Naive thymus-derived CD8-positive, alpha-beta T cell (primary cell): ENCODE measurements at places on chromosomes 2 and 18. TPM values are rescaled to one million over a fixed set of nuclear protein-coding genes. Genes with fewer than 3 reads are reported as not detected.

DNA sequence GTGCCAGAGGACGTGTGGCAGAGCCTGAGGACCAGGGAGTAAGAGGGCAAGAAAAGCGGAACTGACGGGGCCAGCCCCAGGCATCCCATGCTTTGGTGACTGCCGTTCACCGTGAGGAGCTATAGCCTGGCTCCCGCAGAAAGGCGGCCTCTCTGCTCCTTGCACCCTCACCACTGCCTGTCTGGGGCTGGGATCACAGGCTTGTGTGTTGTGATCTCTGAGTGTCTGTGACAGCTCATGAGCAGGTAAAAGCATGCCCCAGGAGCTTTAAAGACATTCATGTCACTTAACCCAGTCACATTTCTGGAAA lies 266.8 kb upstream of the RAB6C start:
- no peak overlapping the region for H3K4me3 ChIP-seq
- no peak overlapping the region for H3K27ac ChIP-seq
- peaks cover 1% of the 10 kb centered on the region for H3K27me3 ChIP-seq
- H3K4me1 ChIP-seq = no peaks in the 10 kb centered on the region

- no peaks in the 10 kb centered on the region for H3K27me3 ChIP-seq
- peaks cover 94% of the 10 kb centered on the region for H3K4me1 ChIP-seq
- H3K27ac ChIP-seq = peak overlapping the region; percentile 94
- H3K36me3 ChIP-seq = no peaks in the 10 kb centered on the region
- peak overlapping the region; percentile 78 for H3K4me3 ChIP-seq
- DNase-seq = no peak
Measured at GRCh38 chr2:42127425-42128424, 41.4 kb upstream of the EML4 start.

GRCh38 chr18:78736015-78736690 lies 243.5 kb upstream of the SALL3 start:
- no peak overlapping the region for H3K27ac ChIP-seq
- H3K27me3 ChIP-seq = peaks cover 6% of the 10 kb centered on the region
- no peaks in the 10 kb centered on the region for H3K4me1 ChIP-seq
- DNase-seq = no peak
- H3K36me3 ChIP-seq = no peaks in the 10 kb centered on the region
- no peak overlapping the region for H3K4me3 ChIP-seq

DNA sequence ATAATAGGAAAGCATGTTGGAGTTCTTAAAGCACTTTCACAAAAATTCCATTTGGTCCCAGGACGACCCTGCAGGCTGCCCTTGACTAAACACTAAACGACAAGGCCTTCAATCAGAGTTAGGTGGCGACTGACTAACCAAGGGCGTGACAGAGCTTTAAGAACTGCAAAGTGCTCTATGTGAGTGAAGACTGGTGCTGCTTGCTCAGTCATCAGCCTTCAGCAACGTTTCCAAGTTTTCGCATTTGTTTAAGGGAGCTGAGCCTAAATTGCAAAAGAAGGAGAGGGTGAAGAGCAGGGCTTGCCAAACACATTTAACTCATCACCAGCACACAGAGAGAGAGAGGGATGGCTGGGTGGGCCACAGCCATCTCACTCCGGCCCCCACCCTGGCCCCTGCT lies 204.7 kb upstream of the PID1 start:
- H3K27ac ChIP-seq = no peak overlapping the region
- H3K36me3 ChIP-seq = peaks cover 3% of the 10 kb centered on the region
- no peaks in the 10 kb centered on the region for H3K4me1 ChIP-seq
- H3K27me3 ChIP-seq = peaks cover 19% of the 10 kb centered on the region
- no peak overlapping the region for H3K4me3 ChIP-seq

DNA sequence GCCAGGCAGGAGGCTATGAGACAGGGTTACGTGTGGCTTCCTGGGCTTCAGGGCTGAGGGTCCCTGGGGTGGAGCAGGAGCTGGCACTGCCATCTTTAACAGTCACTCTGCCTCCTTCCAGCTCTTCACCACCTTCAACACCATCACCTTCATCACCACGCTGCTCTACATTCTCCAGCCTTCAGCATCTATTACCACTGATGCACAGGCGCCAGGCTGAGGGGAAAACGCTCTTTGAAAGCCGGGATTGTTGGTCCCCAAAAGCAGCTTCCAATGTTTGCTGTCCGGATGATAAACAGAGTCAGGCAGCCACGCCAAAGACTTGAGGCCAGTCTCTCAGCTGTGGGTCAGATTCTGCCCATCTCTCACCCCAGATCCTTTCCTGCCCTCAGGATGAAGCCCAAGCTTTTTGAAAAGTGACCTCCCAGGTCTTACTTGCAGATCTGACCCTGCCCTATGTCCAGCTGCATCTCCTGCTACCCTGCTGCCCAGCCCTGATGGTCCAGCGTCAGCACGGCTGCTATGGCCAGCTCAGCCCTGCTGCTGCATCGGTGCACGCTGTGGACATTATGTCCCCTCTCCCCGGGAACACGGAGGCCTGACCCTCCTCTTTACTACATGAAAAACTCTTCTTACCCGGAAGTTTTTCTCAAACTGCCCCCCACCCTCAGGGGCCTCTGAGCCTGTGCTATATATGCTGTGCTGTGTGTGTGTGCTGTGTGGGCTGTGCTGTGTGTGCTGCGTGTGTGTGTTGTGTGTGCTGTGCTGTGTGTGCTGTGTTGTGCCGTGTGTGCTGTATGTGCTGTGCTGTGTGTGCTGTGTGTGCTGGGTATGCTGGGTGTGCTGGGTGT lies 31.2 kb upstream of the MAL start:
- DNase-seq = no peak
- no peaks in the 10 kb centered on the region for H3K4me1 ChIP-seq
- no peaks in the 10 kb centered on the region for H3K36me3 ChIP-seq

GRCh38 chr2:238322001-238322411 lies 1.7 kb downstream of the TRAF3IP1 start:
- H3K4me1 ChIP-seq = peaks cover 10% of the 10 kb centered on the region
- H3K27ac ChIP-seq = no peak overlapping the region
- H3K36me3 ChIP-seq = peaks cover 8% of the 10 kb centered on the region
- no peaks in the 10 kb centered on the region for H3K27me3 ChIP-seq

- DNase-seq = no peak
- H3K27ac ChIP-seq = no peak overlapping the region
- H3K4me3 ChIP-seq = no peak overlapping the region
- no peaks in the 10 kb centered on the region for H3K36me3 ChIP-seq
Measured at GRCh38 chr2:66489436-66489835, 54.5 kb downstream of the MEIS1 start.

- no peaks in the 10 kb centered on the region for H3K36me3 ChIP-seq
- peaks cover 2% of the 10 kb centered on the region for H3K27me3 ChIP-seq
- no peaks in the 10 kb centered on the region for H3K4me1 ChIP-seq
Measured at GRCh38 chr2:129181963-129182362, 797.5 kb upstream of the RAB6C start.

GRCh38 chr2:4358837-4359236 lies 655.5 kb downstream of the DCDC2C start:
- H3K27ac ChIP-seq = no peak overlapping the region
- H3K4me1 ChIP-seq = no peaks in the 10 kb centered on the region
- no peak overlapping the region for H3K4me3 ChIP-seq
- DNase-seq = no peak

- DNase-seq = no peak
- H3K36me3 ChIP-seq = no peaks in the 10 kb centered on the region
- H3K4me3 ChIP-seq = no peak overlapping the region
- peaks cover 12% of the 10 kb centered on the region for H3K27me3 ChIP-seq
- no peak overlapping the region for H3K27ac ChIP-seq
Measured at GRCh38 chr2:75799859-75800258, 89.1 kb upstream of the GCFC2 start.

DNA sequence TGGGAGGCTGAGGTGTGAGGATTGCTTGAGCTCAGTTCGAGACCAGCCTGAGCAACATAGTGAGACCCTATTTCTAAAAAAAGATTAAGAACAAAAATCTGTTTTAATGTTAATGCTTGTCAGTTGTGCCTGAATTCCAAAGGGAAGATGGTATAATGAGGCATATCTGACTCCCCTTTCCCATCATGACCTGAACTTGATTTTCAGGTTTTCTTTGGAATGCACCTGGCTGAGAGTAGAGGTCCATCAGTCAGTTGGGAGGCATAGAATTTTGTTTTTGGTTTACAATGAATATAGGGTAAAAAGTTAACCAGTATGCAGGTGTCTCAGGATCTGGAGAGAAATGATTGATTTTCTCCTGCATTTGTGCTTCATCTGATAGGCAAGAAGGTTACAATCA lies 20.4 kb downstream of the RPIA start:
- H3K4me3 ChIP-seq = no peak overlapping the region
- peaks cover 32% of the 10 kb centered on the region for H3K36me3 ChIP-seq
- no peak overlapping the region for H3K27ac ChIP-seq
- peaks cover 13% of the 10 kb centered on the region for H3K4me1 ChIP-seq
- no peaks in the 10 kb centered on the region for H3K27me3 ChIP-seq

GRCh38 chr2:64406407-64406774 lies 47.6 kb upstream of the LGALSL start:
- H3K4me1 ChIP-seq = peaks cover 5% of the 10 kb centered on the region
- H3K36me3 ChIP-seq = no peaks in the 10 kb centered on the region
- H3K27ac ChIP-seq = no peak overlapping the region
- no peak for DNase-seq

DNA sequence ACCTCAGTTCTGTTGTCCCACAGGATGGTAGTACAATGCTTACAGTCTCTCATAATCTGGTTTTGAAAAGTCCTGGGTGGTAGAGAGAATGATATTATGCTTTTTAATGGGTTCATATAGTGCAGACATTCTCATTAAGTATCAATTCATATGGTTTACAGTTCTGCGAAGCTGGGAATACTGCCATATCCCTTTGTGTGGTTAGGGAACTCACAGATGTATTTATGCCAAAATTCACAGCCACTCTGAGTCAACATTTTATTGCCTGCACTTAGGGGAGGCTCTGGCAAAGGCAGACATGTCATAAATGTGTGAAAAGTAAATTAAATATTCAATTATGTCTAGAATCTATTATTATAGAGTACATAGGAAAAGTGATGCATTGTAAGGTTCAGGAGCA lies 808.2 kb downstream of the SUCLG1 start:
- no peak overlapping the region for H3K27ac ChIP-seq
- no peaks in the 10 kb centered on the region for H3K4me1 ChIP-seq
- no peaks in the 10 kb centered on the region for H3K27me3 ChIP-seq
- no peak for DNase-seq

DNA sequence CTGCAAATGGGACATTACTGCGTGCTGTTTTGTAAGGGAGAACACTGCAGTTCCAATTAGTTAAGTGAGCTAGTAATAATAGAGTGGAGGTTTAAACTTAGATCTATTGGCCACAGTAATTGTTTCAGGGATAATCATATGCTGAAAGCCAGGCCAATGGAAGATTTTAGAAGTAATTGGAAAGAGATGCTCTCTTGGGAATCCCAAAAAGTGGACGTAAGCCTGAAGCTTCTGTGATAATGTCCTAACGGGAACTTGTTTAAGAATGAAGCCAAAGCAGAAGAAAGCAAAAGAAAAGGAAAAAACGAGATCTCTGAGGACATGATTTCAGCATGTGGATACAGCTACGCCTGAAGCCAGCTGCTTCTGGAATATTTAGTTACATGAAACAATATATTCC lies 594.6 kb downstream of the SLC4A3 start:
- no peak overlapping the region for H3K4me3 ChIP-seq
- no peak for DNase-seq
- no peaks in the 10 kb centered on the region for H3K27me3 ChIP-seq
- H3K36me3 ChIP-seq = no peaks in the 10 kb centered on the region
- no peak overlapping the region for H3K27ac ChIP-seq
- H3K4me1 ChIP-seq = no peaks in the 10 kb centered on the region

- DNase-seq = no peak
- H3K4me1 ChIP-seq = no peaks in the 10 kb centered on the region
- no peak overlapping the region for H3K27ac ChIP-seq
- no peak overlapping the region for H3K4me3 ChIP-seq
- peaks cover 55% of the 10 kb centered on the region for H3K27me3 ChIP-seq
Measured at GRCh38 chr2:88218981-88219380, 48.8 kb downstream of the THNSL2 start.

- H3K36me3 ChIP-seq = no peaks in the 10 kb centered on the region
- H3K4me3 ChIP-seq = no peak overlapping the region
- no peak overlapping the region for H3K27ac ChIP-seq
- H3K4me1 ChIP-seq = no peaks in the 10 kb centered on the region
- DNase-seq = no peak
Measured at GRCh38 chr2:122754561-122754960, 999.1 kb downstream of the TSN start.

DNA sequence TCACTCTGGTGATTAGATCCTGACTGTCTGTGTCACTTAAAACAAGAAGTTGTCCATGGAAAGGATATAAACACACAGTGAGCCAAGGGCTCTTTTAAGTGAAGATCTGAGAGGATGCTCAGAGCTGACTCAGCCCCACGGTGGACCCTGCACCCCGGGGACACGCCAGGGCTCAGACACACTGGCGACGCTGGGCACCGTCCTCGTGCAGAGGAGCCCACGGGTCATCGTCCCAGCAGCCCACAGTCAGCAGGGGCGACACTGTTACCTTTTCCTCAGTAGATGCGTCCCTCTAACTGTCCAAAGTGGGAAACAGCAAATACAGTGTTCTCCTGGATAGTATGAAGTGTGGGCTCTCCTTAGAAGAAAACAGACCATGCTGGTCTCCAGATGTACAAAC lies 225.6 kb downstream of the HDAC4 start:
- no peaks in the 10 kb centered on the region for H3K27me3 ChIP-seq
- H3K4me1 ChIP-seq = no peaks in the 10 kb centered on the region
- no peak overlapping the region for H3K27ac ChIP-seq
- no peak overlapping the region for H3K4me3 ChIP-seq
- H3K36me3 ChIP-seq = peaks cover 85% of the 10 kb centered on the region
- DNase-seq = no peak

DNA sequence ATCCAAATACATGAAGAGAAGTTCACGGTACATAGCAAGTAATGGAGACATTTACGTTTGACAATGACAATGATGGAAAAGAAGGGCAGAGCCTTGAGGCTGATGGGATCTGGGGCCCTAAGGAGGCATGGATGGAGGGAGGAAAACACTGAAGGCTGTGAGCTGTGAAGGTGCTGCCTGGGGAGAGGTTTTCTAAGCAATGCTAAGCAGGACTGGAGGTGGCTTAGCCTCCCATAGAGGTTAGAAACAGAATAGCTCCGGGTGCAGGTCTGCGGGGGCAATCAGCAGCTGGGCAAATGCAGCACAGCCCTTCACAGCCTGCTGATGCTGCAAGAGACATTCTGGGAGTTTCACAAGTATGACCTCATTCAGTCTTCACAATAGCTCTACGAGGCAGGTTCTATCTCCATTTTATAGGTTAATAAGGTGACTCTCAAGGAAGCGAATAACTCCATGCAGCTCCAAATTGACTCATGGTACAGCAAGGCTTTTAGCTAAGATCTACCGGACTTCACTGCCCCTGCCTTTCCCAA lies 65.3 kb downstream of the MYT1L start:
- no peak for DNase-seq
- H3K36me3 ChIP-seq = peaks cover 3% of the 10 kb centered on the region
- no peaks in the 10 kb centered on the region for H3K4me1 ChIP-seq
- H3K27ac ChIP-seq = no peak overlapping the region

SYT4 gene
- total RNA-seq = not detected

DNA sequence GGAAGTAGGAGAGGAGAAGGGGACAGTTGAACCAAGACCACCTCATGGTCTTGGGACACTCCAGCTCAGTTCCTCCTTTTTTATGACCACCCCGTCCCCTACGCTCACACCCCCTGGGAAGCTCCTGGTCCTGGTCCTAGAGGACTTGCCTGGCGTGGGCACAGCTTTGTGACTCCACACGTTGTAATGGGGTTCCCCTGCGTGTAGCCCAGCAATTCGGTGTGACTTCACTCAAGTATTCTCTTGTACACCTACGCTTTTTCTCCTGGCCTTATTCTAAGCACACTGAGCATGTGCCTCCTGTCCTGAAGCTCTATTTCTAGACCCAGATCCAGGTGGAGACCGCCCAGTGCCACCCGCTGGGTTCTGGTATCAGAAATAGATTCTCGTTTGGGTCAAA lies 36.1 kb upstream of the B3GNT7 start:
- no peak overlapping the region for H3K27ac ChIP-seq
- no peak overlapping the region for H3K4me3 ChIP-seq
- H3K36me3 ChIP-seq = no peaks in the 10 kb centered on the region
- no peak for DNase-seq
- no peaks in the 10 kb centered on the region for H3K27me3 ChIP-seq
